ENCODE measurements at places on chromosomes 1 and 21.
A peak's percentile ranks its signal among the peaks of the same experiment; 100 is the strongest.

DNA sequence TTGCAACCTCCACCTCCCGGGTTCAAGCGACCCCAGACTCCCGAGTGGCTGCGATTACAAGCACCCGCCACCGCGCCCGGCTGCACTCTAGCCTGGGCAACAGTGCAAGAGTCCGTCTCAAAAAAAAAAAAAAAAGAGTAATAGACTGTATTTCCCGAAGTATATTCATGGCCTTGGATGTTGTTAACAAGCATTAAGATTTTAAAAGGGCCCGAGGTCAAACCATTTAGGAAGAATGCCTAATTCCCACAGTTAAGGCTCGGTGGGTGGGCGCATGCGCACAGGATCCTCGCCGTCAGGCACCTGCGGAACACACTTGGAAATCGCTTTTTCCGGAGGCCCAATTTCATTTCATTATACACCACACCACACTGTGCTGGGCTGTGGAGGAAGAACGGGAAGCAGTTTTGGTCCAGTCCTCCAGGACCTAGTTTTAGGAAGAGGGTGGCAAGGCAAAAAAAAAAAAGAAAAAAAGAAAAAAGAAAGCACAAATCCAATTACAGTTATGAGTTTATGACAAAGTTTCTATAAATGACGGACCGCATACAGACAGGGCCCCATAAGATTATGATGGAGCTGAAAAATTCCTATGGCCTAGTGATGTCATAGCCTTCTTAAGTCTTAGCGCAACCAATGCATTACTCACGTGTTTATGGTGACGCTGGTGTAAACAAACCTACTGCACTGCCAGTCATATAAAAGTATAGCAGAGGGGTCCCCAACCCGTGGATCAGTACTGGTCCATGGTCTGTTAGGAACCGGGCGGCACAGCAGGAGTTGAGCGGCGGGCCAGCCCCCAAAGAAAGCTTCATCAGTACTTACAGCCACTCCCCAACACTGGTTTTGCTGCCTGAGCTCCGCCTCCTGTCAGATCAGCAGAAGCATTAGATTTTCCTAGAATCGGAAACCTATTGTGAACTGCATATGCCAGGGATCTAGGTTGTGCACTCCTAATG is 38.2 kb downstream of the H3-3A start:
- no peak for DNase-seq

GRCh38 chr1:59105548-59106507 is 191.1 kb upstream of the FGGY start:
- DNase-seq, result no peak

- DNase-seq, result no peak
Observed at GRCh38 chr21:29638761-29639327, 301.0 kb downstream of the GRIK1 start.

DNA sequence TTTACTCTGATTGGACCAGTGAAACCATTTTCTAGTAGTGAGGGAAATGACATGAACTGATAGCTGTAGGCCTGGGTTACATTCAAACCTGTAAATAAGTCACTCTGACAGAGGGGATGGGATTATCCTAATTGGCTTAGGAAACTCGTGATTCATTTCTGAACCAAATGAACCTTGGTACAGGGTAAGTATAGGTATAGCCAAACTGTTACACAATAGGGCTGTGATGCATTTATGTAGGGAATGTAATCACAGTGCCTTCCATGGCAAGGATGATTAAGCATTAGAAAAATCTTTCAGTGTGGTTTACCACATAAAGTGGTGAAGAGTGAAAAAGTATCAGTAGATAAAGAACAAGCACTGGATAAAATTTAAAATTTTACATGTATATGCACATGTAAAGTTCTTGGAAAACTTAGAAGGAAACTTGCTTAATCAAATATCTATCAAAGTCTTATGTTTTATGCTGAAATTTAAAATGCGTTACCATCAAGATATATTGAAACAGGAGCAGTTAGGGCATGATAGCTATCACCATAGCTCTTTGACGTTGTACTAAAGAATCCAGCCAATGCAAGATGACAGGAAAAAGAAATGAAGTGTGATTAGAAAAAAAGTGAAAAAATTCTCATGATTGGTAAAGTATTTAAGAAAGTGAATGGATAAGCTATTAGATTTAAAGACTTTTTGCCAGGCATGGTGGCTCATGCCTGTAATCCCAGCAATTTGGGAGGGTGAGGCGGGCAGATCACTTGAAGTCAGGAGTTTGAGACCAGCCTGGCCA is 63.0 kb downstream of the RABGAP1L start:
- DNase-seq, result no peak

DNA sequence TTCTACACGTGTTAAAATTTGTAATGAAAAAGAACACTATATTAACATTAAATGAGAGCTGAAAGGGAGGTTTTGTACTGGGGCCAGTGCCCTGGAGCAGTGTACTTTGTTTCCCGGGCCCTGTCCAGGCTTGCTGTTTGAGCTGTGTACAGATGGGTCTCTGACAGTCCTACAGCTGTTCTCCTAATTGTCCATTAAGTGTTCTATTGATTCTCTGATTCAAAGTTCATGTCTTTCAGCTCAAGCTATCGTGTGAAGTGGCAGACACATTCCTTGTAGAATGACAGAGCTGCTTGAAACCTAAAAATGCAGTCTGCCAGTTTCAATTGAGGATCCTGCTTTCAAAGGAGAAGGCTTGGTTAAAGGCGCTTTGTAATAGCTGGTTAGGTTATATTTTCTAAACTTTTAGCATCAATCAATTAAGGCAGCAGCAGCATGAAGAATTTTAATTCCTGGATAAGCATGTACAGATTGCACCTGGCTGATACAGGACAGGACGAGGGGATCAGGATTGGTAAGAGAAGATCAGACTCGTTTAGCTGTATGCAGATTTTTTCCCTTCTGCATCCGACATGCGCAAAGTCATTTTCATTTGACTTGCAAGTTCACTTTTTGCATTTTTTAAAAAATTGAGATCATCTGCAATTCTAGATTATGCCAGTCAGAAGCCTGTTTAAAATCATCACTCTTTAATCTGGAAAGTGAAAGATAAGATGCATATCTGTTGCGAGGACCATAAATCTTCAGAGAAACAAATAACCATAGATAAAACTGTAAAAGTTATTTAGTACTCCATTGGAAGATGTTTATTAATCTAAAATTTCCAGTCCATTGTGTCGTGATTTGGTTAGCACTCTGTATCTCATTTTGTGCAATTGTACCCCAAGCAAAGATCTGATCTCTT is 98.5 kb downstream of the ATG4C start:
- DNase-seq, result peak; percentile 58

GRCh38 chr1:196481616-196482015 is 126.6 kb downstream of the KCNT2 start:
- no peak for DNase-seq

GRCh38 chr1:57132993-57133622 is 167.3 kb upstream of the C8B start:
- no peak for DNase-seq

- DNase-seq, result no peak
Observed at GRCh38 chr1:183674339-183674738, 21.2 kb upstream of the APOBEC4 start.

DNA sequence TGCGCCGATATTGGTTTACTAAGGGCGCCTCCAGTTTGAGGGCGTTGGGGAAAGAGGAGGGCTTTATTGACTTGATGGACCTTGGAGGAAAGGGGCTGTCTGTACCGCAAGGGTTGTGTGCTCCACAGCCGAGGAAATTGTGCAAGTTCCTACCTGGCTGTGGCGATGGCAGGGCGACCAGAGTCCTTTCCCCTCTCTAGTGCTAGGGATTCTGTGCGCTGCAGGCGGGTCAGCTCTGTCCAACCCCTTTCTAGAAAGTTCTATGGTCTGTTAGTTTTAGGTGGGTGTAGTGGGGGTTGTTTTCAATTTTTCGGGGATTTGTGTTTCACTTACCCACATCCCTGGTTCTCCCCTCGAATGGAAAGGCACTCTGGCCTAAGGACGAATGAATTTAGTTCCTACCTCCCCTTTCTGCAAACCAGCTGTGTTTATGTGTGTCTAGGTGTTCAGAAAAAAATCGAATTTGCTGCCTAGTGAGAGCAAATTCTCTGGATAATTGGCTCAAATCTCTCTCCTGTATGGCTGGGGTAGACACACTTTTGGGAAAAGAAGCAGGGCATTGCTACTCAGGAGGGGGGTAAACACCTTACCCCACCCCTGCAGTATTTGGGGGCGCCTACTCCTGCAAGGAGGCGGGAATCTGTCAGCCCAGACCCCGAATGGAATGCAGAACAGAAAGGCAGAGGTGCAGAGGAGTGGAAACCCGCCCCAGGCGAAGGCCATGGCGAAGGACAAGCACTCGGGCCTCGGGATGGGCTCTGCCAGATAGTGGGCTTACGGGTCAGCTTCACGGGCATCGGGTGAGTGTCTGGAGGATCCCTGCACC is 2.0 kb downstream of the DMBX1 start:
- no peak for DNase-seq

- DNase-seq, result no peak
Observed at GRCh38 chr1:221961532-221962292, 219.8 kb upstream of the DUSP10 start.

DNA sequence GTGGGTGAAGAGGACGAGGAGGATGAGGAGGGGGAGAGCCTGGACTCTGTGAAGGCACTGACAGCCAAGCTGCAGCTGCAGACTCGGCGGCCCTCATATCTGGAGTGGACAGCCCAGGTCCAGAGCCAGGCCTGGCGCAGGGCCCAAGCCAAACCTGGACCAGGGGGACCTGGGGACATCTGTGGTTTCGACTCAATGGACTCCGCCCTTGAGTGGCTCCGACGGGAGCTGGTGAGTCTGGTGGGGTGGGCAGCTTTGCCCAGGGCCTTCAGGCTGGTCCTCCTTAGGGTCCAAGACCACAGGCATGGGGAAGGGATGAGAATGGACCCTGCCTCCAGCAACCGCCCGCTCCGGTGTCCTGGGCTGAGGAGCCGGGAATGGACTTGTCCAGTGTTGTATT is 430 bp downstream of the FAM167B start:
- no peak for DNase-seq

GRCh38 chr1:241229216-241229615 is 127.8 kb downstream of the RGS7 start:
- no peak for DNase-seq

DNA sequence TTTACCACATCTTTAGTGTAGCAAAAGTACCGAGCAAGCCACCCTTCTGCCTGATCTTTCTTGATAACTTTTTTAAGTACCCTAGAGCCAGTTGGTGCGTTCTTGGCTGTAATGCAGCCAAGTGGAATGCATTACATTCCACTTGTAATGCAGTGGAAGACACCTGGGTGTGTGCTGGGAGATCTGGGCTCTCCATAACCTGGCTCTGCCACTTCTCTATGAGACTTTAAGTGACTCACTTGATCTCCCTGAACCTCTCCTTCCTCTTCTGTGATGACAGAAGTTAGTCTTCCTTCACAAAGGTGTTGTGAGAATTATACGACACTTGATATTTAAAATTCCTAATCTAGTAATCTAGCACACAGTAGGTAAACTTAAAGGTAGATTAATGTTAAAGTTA is 35.3 kb upstream of the NFIA start:
- DNase-seq, result no peak

- no peak for DNase-seq
Observed at GRCh38 chr1:1889090-1889750, 1.7 kb downstream of the GNB1 start.

DNA sequence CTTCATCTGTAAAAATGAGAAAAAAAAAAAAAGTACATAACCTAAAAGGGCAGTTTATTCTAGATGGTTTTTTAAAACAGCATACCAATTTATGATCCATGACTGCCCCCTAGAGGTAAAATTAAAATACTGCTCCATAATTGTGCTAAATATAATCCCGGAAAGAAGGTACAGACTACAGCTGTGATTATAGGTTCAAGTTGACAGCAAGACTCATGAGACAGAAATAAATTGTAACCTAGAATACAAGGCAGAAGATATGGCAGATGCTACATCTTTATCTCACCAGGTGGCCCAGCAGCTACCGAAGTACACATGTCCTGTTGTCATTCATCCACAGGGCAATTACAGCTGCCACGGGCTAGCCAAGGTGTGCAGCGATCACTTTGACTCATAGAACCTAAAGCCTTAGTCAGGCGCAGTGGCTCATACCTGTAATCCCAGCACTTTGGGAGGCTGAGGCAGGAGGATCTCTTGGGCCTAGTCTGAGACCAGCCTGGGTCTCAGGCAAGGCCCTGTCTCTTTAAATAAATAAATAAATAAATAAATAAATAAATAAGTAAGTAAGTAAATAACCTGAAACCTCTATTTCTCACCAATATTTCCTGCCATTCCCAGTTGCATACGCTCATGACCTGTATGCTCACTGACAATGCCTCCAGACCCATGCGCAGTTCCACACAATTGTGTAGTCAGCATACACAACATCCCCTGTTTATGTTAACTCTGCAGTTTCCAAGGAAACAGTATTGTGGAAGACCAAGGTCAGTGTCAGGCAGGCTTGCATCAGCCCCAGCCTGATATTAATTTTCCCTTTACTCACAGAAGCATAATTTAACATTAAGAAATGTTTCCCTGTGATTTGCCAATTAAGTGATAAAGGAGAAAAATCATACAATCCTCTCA is 18.3 kb upstream of the PPIE start:
- DNase-seq, result no peak

GRCh38 chr1:161054805-161055204 is 9.0 kb upstream of the USF1 start:
- DNase-seq, result no peak

DNA sequence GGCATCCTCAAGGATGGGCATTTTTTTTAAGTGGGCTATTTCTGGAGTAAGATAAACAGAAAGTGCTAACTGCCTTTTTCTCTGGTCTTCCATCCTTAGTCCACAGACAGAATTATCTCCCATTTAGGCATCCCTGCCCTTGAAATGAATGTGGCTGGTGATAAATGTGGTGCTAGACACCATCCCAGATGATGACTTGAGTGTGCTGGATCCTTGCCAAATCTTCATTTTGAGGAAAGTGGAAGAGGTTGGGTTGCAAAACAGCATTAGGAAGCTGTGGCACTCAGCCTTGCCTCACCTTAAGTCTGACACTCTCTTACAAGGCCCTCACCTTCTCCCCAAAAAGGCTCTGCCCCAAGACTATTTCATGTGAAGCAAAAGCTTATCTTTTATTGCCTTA is 19.2 kb downstream of the MAB21L3 start:
- no peak for DNase-seq
